ENCODE measurements at places on chromosomes 6 and 20.

DNA sequence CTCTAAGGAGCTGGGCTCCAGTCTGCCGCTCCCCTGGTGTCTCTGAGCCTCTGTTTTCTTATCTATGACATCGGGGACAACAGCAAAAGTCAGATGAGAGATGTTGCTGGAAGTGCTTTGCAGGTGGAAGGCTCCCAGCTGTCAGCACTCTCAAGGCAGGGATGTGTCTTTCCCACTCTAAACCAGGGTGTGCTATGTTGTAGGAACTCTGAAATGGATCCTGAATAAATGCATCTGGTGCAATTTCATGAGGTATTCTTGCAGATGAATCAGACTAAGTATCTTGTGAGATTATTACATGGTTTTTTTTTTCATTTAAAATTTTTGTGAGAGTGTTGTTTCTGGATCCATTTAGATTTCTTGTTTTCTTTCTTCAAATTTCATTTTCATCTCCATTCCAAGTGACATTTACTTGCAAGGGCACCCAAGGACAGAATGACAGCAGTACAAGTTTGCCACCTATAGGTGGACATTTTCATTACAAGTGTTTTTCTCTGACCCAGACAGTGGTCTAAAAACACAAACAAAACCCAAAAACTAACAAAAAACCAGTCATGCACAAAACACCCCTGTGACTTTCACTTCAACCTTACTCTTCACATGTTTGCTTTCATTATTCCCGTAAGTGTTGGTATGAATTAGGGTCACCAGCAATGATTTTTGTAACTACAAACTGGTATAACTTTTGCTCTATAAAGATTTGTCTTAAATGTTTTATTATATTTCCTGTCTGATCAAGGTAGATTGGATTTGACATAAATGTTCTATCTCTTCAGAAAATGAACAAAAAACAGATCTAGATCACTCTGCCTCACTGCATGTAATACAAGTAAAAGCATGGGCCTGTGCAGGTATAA lies 14.7 kb upstream of the SIM1 start:
- no peak for DNase-seq

GRCh38 chr20:49636447-49636846 lies 68.5 kb upstream of the PTGIS start:
- DNase-seq: no peak

- DNase-seq: no peak
Observed at GRCh38 chr6:2862712-2863181, 21.1 kb upstream of the SERPINB1 start.

DNA sequence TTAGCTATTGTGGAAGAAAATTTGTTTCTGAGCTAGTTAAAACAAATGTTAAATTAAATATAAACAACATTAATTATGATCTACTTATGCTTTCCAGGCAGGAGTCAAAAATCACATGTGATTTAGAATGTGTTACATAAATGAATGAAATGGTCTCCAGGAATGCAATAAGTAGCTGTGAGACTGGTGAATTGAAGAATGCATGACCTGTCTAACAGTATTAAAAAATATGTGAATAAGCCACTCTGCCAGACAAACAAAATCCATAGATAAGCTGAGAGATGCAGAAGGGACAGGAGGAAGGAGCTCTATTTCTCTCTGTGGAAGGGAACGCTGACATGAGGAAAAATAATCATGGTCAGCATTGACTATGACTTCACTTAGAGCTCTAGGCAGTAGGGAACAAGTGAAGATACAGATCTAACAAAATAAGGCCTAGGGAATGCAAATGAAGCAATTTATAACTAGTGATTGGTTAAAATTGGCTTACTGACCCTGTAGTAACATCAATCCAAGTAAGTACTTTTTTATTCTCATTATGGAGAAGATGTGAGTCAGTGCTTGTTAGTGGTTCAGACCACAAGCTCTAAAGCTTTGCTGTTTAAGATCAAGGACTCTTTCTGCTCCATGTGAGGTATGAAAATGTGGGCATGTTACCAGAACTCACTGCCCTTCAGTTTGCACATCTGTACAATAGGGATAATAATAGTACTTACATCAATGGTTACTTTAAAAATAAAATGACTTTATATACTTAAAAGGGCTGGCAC lies 432.6 kb downstream of the MMUT start:
- DNase-seq: no peak

DNA sequence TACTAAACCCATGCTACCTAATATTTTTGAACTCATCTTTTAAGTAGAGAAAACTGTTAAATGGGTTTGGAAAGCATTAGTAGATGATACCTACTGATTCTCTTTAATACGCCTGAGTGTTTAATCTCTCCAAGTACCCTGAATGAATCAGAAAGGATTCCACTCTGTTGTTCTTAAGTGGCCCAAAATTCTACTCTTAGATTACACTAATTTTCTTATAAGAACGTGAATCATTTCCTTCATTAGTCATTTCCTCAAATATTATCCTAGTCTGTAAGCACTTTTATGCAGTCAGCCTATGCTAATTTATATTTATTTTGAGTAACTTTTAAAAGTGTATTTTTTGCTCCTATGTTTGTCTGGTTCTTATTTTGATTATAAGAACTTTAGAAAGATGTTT lies 380.0 kb downstream of the BTBD9 start:
- no peak for DNase-seq

DNA sequence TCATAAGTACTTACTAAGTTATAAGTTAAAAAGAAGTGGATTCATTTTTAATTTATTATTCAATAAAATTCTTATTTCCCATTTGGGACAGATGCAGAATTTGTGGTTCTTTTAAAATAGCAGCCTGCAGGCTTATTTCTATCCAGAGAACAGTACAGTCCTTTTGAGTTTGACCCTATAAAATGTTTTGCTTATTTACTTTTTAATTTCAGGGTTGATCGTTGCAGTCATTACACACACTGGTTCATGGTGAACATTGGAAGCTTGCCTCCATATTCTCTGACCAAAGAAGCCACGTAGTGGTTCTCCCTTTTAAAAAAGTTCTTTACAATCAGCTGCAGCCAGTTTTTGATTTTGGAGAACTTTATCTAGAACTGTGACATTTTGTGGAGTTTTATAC lies 122.9 kb upstream of the PDE7B start:
- DNase-seq: no peak

DNA sequence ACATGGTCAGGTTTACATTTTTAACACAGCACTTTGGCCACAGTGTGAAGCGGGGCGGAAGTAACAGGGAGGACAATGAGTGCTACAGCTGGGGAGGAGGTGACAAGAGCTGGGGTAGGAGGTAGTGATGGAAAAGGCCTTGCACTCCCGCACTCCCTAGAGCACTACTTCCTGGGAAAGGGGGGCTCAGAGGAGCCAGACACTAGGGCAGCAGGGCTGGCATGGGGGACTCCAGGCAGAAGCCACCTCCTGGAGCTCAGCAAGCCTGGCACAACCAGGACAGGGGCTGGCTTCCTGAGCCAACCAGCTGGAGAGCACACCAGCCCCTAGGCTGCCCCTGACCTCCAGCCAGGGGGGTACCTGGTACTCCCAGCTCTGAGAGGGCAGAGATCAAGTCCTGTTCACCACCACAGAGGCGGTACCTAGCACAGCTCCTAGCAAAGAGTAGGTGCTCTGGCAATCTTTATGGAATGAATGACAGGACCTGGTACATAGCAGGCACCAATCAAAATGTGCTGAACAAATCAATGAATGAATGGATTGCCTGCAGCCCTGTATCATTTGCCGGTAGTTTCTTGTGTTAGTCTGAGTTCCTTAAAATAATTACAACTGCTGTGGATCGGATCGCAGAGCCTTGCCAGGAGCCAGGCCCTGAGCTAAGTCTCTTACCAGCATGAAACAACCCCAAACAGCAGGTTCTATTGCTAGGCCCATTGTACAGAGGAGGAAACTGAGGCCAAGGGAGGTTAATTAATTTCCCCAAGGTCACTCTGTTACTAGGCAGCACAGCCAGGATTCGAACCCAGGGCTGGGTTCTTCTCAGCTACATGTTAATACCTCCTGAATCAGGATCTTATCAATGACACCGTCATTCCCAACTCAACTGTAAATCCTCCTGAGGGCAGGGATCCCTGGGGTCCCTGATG lies 15.5 kb downstream of the NOL4L start:
- no peak for DNase-seq

- no peak for DNase-seq
Observed at GRCh38 chr6:32192608-32193039, at the start of gene GPSM3. Gene GPSM3 (minus strand): TSS chr6:32192643. CDS start chr6:32192513, 130 bp downstream.

DNA sequence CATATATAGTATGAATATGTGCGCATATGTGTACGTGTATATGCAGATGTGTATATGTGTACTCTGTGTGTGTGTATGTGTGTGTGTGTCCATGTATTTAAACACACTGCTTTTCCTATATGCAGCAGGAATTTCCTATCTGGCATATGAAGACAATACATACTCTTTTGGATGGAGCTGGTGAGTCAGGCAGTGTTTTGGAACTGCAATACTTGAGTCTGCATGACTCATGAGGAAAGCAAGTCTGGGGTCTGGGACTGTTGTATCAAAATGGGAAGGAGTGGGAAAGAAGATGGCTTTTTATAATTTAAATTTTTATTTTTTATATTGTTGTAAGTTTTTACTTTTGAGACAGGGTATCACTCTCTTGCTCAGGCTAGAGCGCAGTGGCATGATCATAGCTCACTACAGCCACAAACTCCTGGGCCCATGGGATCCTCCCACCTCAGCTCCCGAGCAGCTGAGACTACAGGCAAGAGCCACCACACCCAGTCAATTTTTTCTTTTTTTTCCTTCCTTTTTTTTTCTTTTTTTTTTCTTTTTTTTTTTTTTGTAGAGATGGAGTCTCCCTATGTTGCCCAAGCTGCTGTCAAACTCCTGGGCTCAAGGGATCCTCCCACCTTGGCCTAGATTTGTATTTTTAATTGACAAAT lies 72.2 kb downstream of the ATXN1 start:
- no peak for DNase-seq

DNA sequence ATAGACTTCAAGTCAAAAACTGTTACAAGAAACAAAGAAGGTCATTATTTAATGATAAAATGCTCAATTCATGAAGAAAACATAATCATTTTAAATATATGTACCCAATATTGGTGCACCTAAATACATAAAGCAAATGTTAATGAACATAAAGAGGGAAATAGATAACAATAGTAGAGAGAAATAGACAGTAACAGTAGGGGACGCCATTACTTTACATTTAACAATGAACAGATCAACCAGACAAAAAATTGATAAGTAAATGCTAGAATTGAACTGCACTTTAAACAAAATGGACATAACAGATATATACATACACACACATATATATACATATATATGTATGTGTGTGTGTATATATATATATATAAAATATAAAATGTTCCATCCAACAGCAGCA lies 37.4 kb downstream of the IL22RA2 start:
- no peak for DNase-seq

DNA sequence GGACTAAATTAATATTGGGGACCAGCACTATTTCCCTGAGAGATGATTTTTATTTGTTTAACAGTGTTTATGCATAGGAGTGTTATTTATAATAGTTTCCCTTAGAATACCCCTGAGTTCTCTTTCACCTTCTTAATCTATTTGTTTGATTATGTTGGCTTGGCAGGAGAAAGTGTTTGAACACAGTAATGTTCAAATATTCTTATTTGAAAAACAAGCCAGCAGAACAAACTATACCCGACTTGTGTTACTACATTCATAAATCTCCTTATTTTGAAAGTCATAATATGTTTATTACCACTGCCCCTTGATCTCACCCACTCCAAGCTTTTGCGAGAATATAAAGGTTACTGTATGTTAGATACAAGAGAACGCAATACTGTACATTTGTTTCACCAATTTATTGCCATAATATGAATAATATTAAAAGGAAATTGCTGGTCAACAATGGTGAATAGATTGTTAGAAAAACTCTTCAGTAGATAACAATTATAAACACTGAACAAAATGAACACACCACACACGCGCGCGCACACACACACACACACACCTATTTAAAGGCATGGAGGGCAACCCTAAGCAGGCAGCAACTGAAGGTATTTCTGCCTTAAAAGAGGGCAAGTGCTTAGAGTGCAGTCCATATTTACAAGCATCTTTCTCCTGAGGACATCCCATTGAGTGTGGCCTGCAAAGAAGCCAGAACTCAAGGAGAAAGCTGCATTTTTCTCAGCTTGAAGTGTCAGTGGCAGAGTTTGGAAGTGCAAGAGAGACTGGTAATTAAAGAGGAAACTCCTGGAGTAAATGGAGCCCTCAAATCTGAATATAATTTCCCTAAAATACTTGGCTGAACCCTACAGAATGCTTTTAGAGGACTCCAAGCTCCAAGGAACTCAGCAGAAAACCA lies 279.4 kb upstream of the MAN1A1 start:
- no peak for DNase-seq

DNA sequence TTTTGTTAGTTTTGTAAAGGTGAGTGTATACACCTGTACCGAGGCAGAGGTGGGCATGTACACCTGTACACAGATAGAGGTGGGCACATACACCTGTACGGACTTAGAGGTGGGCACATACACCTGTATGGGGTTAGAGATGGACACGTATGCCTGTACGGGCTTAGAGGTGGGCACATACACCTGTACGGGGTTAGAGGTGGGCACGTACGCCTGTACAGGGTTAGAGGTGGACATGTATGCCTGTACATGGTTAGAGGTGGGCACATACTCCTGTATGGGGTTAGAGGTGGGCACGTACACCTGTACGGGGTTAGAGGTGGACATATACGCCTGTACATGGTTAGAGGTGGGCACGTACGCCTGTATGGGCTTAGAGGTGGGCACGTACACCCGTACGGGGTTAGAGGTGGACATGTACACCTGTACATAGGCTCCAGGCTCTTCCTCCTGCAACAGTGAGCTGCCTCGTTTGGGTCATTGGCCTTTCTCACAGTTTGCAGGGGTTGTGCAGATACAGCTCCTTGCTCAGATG lies 63.7 kb downstream of the PHACTR3 start:
- DNase-seq: no peak

- no peak for DNase-seq
Observed at GRCh38 chr20:51159303-51159702, 136.4 kb upstream of the KCNG1 start.

DNA sequence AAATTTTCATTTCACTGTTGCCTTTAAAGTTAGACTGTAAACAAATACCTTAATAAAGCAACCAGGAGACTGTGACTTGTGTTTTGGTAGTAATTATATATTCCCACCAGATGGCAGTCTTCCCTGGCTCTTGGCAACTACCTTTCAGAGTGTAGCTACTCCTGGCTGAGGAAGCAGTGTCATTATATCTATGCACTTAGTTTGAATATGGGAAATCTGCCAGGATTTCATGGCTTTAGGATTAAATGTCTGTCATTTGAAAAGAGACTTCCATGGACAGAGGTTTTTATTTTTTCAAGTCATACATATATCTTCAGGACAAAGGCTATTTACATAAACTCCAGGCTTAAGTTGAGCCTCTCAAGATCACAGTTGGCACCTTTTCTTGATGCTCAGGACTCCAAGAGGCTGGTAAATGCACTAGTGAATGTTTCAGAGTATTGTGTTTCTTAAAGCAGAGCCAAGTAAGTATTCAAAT lies 160.1 kb downstream of the C6orf58 start:
- peak; percentile 42 for DNase-seq

DNA sequence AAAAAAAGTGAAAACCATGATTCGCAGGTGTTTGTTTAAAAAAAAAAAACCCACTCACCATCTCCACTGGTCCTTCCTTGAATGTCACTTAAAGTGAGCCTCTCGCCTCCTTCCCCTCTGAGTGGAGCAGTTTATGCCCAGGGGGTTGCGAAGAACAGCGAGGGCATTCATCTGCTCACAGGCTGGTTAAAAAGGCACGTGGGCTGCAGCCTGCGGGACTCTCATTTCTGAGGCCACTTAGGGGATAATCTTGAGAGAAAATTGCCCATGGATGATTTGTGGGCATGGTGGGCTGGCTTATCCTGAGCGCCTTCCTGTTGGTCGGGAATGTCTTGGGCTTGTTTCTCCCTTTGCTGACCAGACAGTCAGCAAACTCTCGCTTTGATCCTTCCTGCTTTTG lies 18.9 kb downstream of the BCAS4 start:
- DNase-seq: no peak

GRCh38 chr20:36277546-36277945 lies 28.6 kb upstream of the DLGAP4 start:
- no peak for DNase-seq

Measured in activated CD4-positive, alpha-beta T cell treated with anti-CD3 and anti-CD28 coated beads, Interleukin-2, amount 50 U/mL, for 24 hours (primary cell).